ENCODE measurements at places on chromosomes 4 and X.

GRCh38 chrX:106959901-106960300 is 39.7 kb downstream of the CLDN2 start:
- DNase-seq, result no peak

- DNase-seq, result no peak
Measured at GRCh38 chr4:23733476-23733875, 156.4 kb downstream of the PPARGC1A start.

DNA sequence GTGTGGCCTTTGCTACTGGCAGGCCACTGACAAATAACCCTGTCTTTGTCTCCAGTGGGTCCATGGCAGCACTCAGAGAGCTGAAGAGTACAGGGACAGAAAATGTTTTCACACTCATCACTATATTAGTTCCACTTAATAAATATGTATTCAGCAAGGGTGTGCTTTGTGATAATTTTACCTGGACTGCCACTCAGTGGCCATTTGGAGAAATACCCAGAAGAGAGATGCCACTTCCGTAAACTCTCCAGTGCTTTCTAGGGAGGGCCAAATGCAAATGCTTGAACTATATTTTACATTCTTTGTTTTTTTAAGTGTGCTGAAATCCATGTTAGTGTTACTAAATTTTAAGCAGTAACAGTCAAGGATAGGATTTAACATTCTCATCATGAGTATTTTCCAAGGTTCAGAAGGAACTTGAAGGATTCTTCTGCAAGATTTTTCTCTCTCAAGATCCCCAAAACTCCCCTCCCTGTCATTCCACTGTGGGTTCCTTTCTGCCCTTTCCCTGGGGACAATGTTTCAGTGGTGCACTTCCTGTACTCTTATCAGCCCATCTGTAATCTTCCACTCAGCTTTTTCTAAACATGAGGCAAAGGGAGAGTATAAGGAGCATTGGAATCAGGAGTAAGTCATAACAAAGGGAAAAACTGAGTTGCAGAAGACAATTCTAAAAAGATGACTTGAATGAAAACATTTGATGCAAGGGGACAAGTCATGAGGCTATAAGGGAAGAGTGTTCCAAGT is 46.0 kb downstream of the TFDP3 start:
- DNase-seq, result no peak

DNA sequence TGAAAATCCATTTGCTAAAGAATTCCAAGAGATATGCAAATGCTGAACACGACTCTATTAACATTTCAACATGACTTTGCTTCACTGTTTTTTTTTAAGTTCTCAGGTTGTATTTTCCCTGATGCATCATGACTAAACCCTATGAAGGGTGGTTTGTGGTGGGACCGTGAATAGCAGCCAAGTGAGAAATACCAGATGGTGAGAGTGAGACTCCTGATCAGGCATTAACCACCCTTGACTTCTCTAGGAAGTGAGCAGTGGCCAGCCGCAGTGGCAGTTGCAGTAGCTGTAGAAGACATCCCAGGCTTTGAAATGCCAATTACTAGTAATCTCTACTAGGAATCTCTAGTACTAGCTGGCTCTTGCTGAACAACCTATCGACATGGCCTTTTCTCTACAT is 383.4 kb downstream of the FAM133A start:
- no peak for DNase-seq

- peak; percentile 69 for DNase-seq
Measured at GRCh38 chrX:1500701-1501624, 36.0 kb downstream of the P2RY8 start.

DNA sequence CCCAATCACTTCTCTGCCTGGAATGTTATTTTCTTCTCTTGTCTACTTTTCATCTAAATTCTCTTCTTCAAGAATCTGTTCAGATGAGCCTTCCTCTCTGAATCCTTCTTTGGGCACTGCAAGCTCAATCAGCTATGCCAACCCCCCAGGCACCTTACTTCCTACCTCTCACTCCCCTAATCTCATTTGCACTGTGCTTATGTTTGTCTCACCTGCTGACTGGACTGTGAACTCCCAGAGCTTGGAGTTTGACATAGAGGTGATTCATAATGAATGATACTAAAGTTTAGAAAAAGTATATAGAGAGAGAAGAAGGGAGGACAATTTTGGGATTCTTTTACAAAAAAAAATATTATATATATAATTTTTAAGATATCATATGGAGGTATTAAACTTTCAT is 36.3 kb downstream of the ANXA10 start:
- no peak for DNase-seq

- DNase-seq, result no peak
Measured at GRCh38 chrX:39576041-39576872, 521.5 kb downstream of the BCOR start.

- no peak for DNase-seq
Measured at GRCh38 chrX:54452920-54453319, 12.7 kb downstream of the TSR2 start.

DNA sequence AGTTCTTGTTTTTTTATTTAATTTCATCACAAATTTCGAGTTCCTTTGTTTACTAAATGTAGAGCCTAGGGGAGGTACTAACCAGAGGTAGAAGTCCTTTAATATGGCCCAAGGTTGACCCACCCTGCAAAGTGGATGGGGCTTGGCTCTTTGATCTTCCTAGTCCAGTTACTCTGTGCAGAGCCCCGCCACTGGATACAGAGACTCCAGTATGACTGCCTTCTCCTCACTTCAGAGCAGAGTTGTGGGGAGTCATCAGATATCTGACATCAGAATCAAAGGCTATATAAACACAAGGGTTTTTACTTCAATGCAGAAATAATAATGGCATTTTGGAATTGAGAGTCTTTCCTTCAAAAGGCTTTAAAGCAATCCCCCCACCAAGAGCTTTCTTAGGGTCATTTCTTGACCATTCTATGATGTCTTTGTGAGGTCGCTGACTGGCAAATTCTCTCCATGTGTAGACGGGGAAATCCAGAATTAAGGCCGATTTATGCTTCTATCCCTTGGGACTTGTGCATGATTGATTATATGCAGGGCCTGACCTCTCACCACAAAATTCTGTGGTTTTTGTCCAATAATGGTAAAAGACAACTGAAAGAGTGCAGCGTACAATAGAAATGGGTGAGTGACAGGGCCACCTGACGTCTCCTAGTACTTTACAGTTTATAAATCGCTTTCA is 88.3 kb upstream of the CITED1 start:
- DNase-seq, result no peak

DNA sequence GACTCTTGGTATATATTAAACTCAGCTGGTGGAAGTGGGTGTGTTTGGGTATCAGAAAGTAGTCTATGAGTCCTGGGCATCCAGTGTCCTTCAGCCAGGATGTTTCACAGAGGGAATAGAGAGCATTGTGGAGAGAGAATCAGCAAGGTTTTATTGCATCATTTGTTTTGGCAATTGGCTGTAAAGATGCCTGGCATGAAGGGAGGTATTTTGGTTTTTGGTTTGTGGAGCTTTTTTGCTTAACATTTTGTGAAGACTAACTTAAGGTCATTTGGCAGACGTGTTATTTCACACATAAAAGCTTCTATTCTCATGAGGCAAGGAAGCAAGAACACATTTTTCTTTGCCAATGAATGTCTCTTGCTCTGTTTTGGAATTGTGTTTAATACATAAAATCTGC is 71.1 kb downstream of the DCLK2 start:
- DNase-seq, result no peak

- DNase-seq, result no peak
Measured at GRCh38 chr4:186712690-186713089, 11.0 kb downstream of the FAT1 start.

- no peak for DNase-seq
Measured at GRCh38 chr4:123043793-123044425, 121.5 kb upstream of the NUDT6 start.

DNA sequence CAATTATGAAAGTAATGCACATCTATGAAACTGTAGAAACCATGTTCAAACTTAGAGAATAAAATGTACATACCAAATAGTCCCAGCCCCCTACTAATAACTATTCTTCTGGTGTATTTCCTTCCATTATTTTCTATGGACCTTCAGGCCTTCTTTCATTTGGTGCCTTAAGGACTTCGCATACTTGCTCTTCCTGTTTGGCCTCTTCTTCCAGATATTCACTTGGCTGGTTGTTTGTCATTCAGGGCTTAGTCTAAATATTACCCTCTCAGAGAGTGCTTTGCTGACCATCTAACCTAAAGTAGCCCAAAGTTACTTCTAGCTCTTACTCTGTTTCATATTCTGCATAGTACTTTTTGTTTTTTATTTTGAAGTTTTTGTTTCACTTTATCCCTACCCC is 70.3 kb upstream of the ARMCX2 start:
- DNase-seq, result no peak

DNA sequence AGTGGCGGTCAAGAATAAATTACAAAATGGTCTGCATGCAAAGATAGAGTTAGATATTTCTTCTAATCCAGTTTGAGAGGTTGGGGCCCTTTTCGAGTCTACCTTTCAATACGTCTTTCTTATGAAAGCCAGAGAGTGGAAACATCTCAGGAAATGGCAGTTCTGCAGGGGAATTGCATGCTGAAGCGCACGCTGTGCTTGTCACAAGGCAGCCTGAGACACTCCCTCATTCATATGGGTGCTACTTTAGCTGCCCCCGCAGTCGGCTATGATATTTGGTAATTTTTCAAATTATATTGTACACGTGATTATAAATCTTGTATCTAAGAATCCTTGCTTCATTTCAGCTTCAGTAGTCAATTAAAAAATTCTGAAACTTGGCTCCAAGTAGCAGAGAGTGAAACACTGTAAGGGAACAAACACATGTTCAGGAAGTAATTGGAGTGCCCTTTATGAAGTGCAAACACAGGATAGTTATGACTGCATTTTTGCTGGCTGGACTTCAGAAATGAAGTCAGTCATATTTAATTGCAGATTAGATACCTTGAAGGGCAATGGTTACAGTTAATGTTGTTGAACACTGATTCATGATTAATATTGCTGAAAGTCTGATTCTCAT is 145.5 kb upstream of the NAP1L5 start:
- no peak for DNase-seq

GRCh38 chr4:40722576-40723161 is 27.1 kb upstream of the NSUN7 start:
- DNase-seq, result peak; percentile 59

DNA sequence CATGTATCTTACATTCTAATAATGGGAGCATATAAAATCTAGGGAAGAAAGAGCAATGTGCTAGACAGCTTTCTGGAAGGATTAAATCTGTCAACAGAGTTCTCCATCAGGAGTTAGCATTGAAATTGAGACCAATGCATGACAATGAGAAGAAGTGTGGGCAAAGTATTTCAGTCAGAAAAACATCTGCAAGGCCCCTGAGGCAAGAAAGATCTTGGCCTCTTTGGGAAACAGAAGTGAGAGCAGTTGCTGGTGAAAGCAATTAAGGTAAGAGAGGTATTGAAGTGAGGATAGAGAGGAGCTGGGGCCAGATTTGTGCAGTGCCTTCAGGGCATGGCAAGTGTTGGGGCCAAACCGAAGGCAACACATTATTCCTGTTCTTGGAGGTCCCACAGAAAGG is 999.1 kb downstream of the STPG2 start:
- no peak for DNase-seq

DNA sequence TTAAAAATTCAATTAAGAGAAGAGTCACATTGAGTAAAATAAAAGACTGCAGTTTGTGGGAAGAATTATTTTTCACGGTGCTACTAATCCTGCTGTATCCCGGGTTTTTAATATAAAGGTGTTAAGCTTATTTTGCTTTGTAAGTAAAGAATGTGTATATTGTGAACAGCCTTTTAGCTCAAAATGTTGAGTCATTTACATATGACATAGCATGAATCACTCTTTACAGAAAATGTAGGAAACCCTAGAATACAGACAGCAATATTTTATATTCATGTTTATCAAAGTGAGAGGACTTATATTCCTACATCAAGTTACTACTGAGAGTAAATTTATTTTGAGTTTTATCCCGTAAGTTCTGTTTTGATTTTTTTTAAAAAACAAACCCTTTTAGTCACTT is 39.7 kb downstream of the IRS4 start:
- DNase-seq, result no peak

GRCh38 chr4:84578540-84579402 is 4.2 kb upstream of the CDS1 start:
- DNase-seq, result no peak

- no peak for DNase-seq
Measured at GRCh38 chr4:16157609-16158503, 68.4 kb downstream of the TAPT1 start.

GRCh38 chrX:48468247-48468671 is 1.8 kb downstream of the SLC38A5 start:
- DNase-seq, result no peak

DNA sequence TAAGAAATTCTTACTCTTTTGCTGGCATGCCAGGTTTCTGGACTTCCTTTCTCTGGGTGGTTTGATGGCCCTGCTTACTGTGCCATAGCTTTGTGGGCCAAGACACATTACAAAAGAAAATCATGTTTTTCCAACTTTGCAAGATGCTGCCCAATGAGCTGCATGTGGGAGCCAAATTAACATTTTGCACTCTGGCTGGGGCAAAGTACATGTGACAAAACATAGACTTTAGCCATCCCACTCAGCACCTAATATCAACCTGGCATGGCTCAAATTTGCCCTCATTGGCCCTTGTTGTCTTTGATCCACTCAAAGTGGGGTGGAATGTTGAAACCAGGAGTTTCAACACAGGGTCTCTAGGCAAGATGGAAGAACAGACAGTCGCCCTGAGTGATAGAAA is 40.0 kb upstream of the DYNLT3 start:
- DNase-seq, result no peak

- DNase-seq, result no peak
Measured at GRCh38 chrX:19195243-19195610, 73.0 kb upstream of the ADGRG2 start.

DNA sequence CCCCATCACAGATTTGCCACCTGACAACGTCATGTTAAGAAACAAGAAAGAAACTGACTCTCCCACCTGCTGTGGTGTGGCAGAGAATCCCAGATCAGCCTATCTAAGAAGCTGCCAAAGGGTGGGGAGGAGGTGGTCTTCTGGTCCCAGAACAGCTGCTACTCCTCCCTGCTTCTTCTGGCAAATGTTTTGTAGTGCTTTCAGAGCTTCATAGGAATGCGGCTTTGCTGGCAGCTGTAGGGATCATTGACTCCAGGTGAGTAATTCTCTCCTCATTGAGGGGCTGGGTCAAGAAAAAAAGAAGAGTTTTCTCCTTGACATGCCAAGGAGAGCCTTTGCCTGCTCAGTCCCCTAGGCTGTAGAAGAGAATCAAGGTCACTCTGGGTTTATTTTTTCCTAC is 23.3 kb downstream of the NRK start:
- DNase-seq, result no peak

GRCh38 chr4:149715822-149716585 is 99.6 kb downstream of the IQCM start:
- no peak for DNase-seq

GRCh38 chrX:76428243-76429130 is 977 bp downstream of the MAGEE1 start:
- DNase-seq, result peak; percentile 52

- no peak for DNase-seq
Measured at GRCh38 chrX:112654871-112655270, 24.9 kb downstream of the LHFPL1 start.

DNA sequence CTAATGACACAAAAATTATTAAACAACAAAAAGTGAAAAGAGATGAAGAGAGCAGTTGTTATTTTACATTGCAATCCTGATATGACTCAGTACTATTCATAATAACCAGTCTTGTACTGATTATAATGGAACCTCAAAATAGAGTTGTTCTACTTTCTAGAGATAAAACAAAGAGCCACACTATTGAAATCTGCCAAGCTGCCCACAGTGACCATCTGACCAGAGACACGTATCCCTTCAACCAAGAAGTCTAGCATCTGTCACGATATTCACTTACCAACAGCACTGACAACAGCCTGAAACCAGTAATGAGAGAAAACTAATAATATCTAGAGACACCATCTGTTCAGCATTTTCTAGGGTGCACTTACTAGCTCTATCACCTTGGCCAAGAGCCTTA is 466.7 kb downstream of the NKX6-1 start:
- DNase-seq, result no peak

GRCh38 chr4:88008122-88008742 is 797 bp downstream of the PKD2 start:
- no peak for DNase-seq
